Motor neuron (in vitro differentiated cells): ENCODE measurements at places on chromosomes 11 and 22. TPM values are rescaled to one million over a fixed set of nuclear protein-coding genes. Genes with fewer than 3 reads are reported as not detected.
A peak's percentile ranks its signal among the peaks of the same experiment; 100 is the strongest.

Gene TEX54
- total RNA-seq, result 1.6 TPM in 1 of 2 replicates, not detected in the other

Gene NEFH
- total RNA-seq, result 12.9 and 16.1 TPM in 2 replicates

Gene MAPK8IP1
- total RNA-seq, result 63.4 and 63.6 TPM in 2 replicates

Gene HEPN1
- not detected in 2 replicates for total RNA-seq

Gene UQCC3
- total RNA-seq, result 11.6 and 12.3 TPM in 2 replicates

Gene LRRN4CL
- 1.1 and 1.5 TPM in 2 replicates for total RNA-seq

Gene RAB36
- 3.1 and 4.0 TPM in 2 replicates for total RNA-seq

Gene MS4A4E
- total RNA-seq, result not detected in 2 replicates

DNA sequence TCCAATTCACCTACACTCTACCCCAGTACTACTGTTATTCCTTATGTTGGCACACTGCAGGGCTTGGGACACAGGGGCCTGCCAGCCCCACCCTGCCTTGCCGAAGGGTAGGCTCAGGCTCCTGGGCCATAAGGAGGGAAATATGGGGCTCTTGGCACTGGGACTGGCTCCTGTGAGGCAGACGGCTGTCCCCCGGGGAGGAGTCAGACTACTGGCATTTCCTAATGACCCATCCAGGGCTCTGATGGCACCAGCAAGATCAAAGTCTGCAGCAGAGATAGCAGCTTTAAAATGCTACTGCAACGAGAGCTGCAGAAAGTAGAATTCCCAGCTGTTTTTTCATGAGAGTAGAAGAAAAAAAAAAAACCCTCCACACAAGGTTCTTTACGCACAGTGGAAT is 42.2 kb upstream of the CYP2D6 start:
- ATAC-seq, result peak; percentile 39

DNA sequence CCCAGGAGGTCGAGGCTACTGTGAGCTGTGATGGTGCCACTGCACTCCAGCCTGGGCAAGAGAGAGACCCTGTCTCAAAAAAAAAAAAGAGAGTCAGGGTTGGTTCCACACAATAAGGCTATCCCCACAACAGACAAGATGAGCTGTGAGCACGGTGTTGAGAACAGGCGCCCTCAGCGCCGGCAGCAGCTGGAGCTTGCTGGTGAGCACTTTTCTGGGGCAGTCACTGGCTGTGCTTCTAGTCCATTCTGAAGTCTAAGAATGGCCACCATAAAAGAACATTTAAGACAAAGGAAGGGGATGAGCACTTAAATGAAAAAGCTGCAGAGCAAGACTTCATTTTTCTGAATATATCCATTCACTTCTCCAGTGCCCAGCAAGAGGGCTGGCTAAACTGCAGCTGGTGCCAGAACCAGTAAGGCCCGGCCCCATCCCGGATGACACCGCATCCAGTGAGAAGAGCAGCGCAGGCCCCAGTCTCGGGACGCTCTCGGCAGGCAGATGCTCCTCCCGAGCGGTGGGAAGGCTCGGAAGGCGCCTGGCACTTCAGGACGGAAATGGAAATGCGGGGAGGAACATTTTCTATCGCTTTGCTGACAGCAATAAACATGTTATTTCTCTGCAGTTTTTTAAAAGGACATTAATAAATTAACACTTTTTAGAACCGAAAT is 12.2 kb downstream of the TUBGCP6 start:
- no peak for ATAC-seq

- no peak for ATAC-seq
Observed at GRCh38 chr11:102552447-102553194, 22.1 kb upstream of the MMP7 start.

DNA sequence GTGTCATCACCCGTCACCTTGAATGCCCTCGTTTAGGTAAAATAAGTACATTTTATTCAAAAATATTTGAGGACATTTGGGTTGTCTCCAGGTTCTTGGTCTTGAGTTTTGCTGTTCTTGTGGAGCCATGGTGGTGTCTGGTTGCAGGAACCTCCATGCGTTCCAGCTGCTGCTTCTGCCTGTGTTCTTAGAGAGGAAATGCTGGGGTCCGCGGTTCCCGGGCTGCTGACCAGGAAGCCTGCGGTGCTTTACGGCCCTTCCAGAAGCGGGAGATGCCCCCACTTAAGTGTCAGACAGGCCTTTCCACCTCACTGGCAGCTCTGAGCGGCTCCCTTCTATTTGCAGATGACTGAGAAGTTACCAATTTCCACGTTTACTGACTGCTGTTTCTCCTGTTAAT is 66.8 kb downstream of the LRP5 start:
- no peak for ATAC-seq

- no peak for ATAC-seq
Observed at GRCh38 chr22:19807914-19808872, 46.5 kb downstream of the GNB1L start.

DNA sequence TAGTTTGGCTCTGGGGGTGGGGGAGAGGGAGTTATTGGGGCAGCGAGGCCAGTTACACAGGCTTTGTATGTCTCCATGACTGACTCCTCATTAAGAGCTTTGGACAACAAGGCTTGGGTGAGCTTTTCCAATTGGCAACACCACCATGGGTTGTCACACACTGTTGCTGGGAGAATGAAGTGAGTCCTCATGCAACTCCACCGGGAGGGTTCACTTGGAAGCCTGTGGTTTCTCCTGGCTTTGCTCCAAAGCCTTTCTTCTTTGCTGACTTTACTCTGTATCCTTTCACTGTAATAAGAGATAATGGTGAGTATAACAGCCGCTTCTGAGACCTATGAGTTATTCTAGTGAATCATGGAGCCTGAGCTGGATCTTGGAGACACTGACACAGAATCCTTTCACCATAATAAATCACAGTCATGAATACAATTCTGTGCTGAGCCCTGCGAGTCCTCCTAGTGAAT is 24.9 kb downstream of the EIF3F start:
- ATAC-seq, result peak; percentile 34

DNA sequence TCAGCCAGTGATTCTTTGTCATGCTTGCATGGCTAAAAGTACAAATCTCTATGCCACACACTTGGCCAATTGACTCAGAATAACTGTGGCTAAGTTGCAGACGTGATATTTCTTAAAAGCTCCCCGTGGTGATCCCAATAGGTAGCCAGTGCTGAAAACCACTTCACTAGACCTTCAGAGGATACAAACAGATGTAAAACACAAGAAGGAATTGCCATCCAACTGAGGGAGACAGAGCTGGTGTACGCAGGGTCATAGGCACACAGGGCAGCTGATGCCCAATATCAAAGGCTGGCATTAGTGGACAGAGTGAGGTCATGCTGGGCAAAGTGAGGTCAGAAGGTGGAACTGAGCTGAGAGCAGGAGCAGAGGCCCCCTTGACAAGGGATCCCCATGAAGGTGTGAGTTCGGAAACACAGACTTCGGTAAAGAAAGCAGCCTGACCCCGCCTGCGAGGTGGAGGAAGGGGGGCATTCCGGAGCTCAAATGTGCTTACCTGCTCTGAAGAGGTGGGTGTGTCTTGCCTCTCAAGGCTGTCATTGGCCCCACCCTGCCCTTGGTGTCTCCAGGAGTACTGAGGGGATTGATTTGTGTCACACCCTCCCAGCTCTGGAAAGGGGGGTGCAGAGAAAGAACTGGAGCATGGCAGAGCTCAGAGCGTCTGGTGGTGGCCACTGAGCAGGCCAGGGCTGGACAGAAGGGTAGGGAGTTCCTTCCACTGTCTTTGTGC is 344.9 kb upstream of the B3GAT1 start:
- ATAC-seq, result no peak
